ENCODE measurements at places on chromosomes 3 and 15.

DNA sequence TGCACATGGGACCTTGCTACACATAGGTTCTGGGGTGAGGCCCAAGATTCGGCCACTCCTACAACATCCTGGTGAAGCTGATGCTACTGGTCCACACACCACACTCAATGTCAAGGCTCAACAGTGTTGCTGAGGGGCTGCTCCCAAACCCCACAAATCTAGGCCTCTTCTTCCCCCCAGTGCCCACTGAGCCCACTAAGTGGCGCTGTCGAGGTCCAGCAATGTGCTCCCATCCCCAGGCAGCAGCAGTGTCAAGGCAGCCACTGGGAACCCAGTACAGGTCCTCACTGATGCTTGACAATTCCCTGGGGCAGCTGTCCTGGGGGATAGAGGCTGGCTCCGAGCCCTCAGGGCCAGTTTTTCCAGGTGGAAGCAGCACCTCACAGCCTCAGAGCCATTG, 21.5 kb downstream of the SCN5A start:
- DNase-seq = peak; percentile 62

DNA sequence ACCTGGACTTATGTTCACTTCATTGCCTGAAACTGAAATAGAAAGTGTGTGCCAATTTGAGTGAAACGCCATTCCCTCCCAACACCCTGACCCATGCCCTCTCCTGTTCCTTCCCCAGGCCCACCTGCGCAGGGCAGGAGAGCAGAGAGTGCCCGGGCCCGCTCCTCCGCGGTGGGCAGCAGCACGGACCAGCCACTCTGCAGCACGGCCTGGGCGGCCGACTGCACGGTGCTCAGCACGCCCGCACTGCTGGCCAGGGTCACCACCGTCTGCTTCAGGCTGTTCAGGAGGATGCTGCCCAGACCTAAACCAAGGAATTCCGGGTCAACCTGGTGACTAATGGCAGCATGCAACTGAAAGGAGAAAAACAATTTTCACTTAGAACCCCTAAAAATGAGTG, 66.0 kb downstream of the HERC2 start:
- DNase-seq = no peak

- DNase-seq = no peak
Measured at GRCh38 chr3:113054552-113054951, 63.8 kb downstream of the GTPBP8 start.

GRCh38 chr3:194098081-194098842, 37.7 kb upstream of the HES1 start:
- DNase-seq = no peak

DNA sequence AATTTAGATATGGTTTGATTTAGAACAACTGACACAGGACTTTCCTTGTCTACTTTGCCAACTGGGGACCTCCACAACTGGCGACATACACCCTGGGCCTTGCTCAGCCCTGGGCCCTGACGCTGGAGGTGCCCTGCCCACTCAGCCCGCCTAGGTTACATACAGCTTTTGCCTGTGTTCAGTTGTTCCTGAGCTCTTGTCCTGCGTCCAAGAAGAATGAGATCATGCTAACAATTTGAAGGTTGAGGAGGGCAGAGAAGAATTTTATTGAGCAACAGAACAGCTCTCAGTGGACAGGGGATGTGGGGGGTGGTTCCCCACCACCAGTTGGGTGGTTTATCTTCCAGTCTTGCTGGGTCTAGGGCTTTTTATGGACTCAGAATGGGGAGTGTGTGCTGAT, 67.9 kb downstream of the IQCH start:
- DNase-seq = no peak

DNA sequence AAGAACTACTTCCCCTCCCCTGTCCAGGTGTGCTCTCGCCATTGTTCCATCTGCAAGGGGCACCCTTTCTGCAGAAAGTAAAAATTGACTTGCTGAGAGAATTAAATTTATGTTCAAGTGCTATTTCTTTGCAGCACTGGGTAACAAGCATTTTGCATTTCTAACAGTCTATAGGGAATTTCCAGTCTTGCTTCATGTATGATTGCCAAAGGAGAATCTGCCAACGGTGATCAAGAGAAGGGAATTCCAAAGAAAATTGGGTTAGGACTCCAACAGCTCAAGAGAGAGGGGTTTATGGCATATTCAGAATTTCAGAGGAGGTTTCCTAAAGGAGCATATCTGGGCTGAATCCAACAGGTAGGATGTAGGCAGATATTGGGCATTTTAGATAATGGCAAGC, 136.7 kb upstream of the WNT5A start:
- DNase-seq = no peak

DNA sequence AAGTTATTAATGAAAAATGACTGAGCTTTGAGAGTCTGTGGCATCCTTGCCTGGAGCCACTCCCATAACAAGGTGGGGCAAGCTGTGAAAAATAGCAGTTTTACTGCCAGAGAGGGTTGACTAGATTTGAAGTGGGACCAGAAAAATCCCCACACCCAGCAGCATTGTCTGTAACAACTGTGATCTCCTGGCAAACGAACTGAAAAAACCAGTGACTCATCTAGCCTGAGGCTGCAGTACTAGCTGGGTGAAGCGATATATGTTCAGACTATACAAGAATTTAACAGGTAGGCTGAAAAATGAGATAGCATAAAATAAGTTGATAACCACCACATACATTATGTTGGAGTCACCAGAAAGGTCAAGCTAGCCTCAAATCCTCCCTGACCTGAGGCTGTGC, 64.0 kb downstream of the DPH6 start:
- no peak for DNase-seq

- no peak for DNase-seq
Measured at GRCh38 chr15:65877749-65878148, 8.5 kb downstream of the RAB11A start.

DNA sequence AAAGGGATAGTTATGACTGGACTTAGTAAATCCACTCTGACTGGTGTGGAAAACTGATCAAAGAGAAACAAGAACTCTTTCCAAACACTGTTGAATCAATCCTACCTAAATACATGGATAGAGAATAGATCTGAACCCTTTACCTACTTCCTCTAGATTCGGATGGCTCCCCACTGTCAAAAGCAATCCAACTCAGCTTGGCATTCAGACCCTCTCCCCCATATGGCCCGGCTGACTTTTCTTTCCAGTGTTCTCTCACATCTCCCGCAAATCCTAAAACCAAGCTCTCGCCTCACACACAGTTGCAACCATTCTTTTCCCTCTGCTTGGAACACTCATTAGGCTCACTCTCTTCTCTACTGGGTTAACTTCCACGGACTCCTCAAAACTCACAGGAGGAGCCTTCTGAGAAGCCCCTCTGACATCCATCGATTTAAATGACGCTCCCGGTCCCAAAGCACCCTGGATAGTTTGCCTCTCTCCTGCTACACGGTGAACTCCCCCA, 639 bp downstream of the SPICE1 start:
- DNase-seq = no peak

DNA sequence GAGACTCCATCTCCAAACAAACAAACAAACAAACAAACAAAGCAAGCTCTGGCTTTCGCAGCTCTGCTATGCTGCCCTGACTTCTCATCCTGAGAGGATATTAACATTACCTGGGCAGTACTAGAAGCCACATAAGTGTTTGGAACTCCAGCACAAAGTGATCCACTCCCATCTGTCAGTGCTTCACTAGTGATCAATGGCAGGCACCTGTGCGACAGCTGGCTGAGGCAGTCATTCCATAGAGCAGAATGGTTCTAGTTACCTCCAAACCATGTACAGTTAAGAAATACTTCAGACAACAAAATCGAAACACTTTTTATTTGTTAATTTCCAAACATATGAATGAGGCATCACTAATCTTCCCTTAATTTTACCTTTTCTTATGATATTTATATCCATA, 2.8 kb upstream of the MB21D2 start:
- DNase-seq = no peak

GRCh38 chr15:35618260-35619188, 72.6 kb upstream of the DPH6 start:
- DNase-seq = no peak

DNA sequence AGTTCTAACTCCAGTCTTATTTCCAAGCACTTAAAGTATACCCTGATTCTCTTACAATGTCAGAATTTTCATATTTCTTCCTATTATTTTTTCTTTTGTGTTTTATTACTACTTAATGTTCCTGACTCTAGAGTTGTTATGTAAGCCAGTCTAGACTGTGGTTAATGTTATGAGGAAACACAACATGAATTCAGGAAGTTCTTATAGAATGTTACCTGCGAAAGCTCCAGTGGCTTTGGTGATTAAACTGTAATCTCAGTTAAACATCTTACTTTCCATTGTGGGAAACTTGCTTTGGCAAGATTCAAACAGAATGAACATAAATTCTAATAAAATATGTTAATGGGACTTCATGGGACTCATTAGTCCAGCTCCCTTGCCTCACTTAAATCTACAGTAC, 36.6 kb upstream of the CHL1 start:
- no peak for DNase-seq

DNA sequence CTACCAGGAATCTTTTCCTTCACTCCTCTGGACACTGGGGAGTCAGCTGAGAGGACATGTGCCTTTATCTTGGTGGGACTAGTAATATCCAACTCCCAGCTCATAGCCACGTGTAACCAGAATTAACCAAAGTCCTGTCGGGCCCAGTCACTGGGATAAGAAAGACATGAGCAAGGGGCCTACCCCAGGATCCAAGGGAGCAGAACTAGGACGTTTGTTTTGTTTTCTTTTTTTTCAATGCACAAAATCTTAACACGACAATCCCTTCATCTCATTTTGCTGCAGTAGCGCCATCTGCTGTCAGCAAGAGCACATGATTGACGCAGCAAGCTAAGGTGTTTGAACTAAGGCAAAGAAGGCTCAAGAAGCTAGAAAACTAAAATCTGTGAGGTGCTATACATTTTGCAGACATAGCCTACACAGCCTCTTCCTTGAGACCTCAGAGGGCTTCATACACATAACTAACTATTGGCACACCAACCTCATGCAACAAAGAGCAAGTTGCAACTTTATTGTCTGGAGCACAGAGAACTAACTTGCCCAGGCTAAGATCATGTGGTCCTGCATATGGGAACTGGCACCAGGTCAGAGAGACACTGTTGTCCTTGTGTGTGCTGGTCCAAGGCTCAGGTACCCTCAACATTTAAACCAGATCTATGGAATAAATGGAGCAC, 43.6 kb downstream of the RLBP1 start:
- DNase-seq = peak; percentile 65

DNA sequence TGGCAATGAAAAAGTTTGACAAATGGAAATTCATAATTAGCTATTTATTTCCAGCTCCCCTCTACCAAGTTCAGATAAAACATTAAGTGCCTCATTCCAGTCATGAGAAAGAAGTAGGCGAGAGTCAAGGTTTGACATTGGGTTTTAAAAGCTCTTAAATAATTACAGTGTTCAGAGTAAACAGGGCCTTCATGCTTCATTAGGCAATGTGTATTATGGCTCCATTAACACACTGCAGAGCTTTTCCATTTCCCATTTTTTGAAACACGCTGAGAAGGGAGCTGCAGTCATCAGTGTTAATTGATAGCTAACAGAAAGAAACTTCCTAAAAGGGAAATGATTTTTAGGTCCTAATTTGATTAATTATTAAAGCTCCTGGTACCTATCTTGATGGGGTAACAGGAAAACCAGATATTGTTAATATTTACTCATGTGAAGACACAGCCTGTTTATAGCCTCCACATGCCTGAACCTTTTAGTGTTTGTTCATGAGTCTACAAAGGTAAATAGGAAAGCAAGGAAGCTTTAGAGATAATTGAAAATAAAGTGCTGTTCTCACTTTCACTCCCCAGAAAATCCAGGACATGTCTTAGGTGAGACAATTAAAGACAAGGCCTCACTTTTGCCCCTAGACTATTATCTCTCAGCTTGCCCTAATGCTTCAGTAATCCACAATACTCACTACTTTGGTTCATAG, 28.7 kb downstream of the SST start:
- no peak for DNase-seq

DNA sequence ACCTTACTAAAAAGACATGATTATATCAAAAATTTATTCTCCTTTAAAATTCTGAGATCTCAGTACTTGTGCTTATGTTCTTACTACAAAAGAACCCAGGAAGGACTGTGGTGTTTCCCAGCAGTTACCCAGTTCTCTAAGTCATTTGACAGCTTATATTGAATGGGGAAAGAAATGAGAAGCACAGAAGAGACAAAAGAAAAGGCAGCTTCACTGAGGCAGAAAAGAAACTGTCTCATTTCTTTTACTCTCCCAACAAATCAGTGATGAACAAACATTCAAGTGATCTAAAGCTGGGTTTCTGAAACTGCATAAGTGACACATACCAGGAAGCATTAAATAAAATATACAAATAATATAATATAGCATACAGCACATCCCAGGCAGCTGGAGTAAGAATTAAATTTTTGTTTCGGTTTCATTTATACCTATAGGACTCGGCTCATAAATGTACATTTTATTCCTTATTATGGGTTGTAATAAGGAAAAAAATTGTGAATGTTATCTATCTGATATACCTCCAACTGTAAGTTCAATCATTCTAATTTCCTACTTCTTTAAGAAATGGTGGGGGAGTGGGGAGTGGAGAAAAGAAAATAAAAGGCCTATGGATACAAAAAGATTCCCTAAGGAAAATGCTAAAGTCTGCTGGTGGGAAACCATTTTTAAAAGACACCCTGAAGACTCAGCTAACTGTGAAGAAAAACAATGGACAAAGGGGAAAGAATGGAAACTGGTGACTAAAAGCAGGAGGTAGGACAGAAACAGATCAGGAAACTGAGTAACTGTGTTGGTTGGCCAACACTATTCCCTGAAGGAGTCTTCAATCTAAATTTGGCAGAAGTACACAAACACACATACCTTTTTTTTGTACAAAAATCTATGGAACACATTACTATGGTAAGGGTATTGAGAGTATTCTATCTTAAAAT, 156.8 kb downstream of the TBC1D5 start:
- no peak for DNase-seq

DNA sequence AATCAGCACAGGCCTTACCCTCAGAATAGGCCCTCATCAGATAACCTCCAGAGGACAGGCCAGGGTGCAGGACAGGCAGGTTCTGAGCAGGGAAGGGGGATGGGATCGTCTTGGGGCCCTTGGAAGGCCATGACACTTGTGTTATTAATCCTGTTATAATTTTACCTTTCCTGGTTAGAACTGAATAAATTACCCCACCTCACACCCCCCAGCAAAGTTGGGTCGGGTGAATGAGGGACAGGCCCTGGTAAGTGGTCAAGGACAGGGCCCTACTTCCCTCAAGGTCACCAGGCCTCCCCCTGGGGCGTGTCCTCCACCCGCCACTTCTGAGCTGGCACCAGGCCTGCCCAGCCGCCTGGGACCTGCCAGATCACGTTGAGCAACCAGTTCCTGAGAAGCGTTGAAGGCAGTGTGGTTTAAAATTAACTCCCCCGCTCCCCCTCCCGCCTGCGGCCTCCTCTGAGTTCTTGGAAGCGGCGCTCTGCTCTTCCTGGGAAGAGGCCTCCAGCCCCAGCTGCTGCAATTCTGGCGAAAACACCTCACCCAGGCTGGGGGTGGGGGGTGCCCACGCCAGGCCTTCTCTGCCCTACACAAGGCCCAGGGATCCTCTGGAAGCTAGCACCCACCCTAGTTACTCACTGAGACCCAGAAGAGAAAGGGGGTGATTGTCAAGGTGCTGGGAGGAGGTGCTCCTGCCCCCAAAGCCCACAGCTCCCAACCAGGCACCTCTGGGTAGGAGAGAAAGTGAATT, 10.6 kb downstream of the CISH start:
- no peak for DNase-seq
